ENCODE measurements at places on chromosomes 1 and 21.
A peak's percentile ranks its signal among the peaks of the same experiment; 100 is the strongest.

DNA sequence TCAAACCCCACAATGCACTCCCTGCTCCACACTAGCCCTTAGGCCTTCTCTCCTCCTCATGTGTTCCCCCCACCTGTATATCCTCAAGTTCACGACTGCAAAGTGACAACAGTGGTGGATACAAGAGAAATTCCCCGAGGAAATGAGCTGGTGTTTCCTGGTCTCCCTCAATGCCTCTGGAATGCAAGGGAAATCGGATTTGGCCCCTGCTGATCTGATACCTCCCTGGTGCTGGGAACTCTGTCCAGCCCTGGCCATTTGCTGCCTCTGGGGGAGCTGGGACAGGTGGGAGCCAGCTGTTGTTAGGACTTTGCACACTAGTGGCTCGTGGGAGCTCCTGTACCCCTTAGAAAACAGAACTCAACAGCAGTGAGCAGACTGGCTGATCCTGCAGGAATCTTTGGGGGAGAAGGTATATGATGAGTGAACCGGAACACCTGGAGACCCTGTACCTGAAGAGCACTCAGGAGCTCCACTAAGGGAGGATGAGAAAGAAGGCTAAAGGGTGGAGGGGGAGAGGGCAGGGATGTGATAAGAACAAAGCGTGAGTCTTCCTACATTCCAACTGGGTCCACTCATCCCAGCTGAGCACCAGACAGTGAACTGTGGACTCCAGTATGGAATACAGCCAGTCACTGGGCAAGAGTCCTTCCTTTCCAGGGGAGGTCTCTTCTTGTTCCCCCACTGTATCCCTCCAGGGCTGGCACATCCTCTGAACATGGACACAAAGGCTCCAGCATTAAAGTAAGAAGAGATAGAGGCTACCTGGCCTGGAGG lies 69.3 kb downstream of the PLXNA2 start:
- DNase-seq, result no peak

DNA sequence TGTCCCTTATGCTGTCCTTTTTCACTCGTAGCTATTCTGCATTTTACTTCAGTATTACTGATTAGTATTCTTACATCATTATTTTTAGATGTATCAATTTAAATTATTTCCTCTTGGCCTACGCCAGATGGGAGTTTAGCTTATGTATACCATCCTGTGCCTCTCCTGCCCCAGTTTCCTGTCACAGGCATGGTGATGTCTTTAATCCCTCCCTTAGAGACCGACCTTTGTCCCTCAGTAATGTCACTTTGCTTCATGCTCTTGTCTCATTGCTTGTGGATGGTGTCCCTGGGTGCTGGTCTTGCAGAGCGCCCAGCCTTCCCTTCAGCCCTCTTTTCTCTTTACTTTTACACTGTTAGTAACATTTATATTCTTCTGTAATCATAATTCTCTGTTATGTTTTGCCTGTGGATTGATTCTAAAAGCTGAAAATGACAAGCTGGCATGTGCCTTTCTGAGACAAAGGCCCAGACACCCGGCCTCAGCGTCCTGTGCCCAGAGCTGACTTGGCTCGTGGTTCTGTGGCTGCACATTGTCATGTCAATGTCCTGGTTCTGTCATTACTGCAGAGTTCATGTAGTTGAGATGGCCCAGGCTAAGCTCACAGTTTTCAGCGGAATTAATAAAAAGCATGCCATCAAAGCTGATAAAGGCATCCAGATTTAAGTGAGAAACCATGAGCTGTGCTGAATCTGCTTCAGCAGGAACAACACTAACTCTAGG lies 100.7 kb downstream of the MTR start:
- no peak for DNase-seq

GRCh38 chr1:10253755-10254154 lies 43.4 kb downstream of the KIF1B start:
- no peak for DNase-seq

DNA sequence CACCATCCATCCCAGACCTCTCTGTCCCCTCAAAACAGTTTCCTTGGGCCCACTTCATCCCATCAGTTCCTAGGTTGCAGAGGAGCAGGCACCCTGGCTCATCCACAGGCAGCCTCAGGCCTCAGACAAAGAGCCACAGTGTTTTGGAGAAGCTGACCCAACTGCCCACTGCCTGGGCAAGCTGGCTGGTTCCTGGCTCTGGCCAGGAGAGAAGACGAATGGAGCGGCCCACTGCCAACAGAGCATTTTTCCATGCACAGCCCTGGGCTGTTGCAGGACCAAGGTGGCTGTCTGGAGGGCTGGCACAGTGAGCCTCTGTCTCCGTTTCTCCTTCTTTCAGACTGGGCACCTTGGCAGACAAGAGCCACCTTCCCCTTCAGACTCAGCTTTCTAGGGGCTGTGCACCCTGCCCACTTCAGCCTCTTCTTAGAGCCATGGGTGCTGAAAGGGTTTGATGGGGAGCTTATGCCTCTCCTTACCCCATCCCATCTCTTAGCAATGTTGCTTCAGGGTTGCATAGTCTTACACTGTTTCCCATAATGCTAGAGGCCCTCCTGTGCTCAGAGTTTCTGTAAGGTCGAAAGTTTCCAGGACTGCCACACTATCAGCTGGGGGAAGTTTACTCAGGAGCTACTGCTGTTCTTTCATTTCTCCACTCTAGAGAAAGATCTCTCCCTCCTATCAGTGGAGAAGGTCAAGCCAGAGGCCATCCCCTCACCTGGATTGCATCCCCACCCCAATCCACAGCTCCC lies 973 bp downstream of the FMOD start:
- no peak for DNase-seq

DNA sequence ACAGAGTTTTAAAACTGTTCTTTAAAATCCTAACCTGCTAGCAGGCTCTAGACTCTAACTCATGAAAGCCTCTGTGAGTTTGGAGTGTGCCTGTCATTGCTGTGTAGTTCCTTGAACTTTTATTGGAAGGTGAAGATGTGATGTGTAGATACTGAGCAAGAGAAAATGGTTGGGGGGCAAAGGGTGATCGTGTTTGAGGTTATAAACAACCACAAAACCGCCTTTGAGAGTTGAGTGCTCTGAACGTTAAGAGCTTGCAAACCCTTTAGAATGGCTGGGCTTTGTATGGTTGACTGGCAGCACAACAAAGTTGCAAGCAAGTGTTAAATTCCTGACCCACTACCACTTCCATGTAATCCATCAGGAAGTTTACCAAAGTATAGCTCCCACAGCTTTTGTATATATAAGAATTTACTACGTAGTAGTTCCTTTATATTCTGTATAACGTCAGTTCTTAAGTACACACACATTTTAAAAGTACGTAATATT lies 19.6 kb downstream of the BACE2 start:
- DNase-seq, result no peak

- DNase-seq, result no peak
These were observed 159.0 kb downstream of the ACTL8 start for GRCh38 chr1:17914131-17914530.

- no peak for DNase-seq
These were observed 10.9 kb upstream of the IFI16 start for GRCh38 chr1:158998781-158999161.

GRCh38 chr1:30820299-30820698 lies 62.7 kb upstream of the LAPTM5 start:
- no peak for DNase-seq

DNA sequence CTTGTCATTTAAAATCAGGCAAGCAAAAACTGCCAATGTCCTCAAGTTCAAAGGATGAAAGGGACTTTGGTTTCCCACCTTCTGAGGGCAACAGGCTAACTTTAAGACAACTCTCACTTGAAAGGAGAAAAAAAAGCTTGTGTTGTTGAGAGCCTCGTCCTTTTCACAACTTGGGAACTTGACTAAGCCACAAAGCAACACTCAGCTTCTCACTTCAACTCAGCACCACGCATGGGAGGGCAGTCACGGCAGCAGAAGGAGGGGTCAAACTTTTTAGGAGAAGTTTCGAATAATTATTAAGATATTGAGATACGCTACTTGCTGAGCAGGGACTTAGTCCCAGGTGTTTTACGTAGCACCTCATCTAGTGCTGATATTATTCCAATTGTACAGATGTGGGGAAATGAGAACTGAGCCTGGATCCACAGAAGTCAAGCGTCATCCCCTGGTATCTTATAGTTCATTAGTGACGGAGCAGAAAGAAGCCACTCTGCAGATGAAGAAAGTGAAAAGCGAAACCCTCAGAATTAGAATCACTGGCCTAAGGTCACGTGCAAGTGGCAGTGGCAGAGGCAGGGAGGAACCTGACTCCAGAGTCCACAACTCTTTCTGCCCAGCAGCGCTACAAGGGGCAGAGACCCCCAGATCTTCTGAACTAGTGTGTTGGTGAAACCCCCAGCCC lies 83.6 kb downstream of the JAK1 start:
- no peak for DNase-seq

- DNase-seq, result no peak
These were observed 16.4 kb upstream of the CCDC17 start for GRCh38 chr1:45640293-45640692.

- DNase-seq, result no peak
These were observed 8.0 kb upstream of the FAM20B start for GRCh38 chr1:179017383-179018326.

GRCh38 chr1:70143048-70143659 lies 62.2 kb downstream of the LRRC40 start:
- DNase-seq, result no peak

- DNase-seq, result no peak
These were observed 17.0 kb downstream of the CFAP126 start for GRCh38 chr1:161350671-161351070.

DNA sequence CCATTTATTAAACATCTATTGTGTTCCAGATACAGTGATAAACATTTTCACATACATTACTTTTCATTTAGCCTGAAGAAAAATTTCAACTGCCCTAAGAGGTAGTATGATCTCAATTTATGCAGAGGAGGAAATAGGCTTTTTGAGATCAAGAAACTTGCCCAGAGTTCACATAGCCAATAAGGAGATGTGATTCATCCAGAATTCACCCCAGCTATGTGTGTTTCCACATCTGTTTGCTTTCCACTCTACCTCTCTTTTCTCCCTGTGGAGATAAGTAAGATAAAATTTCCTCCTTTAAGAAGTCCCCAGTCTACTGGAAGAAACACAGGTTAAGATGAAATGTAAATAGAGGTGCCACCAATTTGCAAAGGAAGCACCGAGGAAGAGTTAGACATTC lies 199.7 kb upstream of the C8B start:
- DNase-seq, result no peak

- no peak for DNase-seq
These were observed 35.4 kb upstream of the BCL10 start for GRCh38 chr1:85311818-85312217.

GRCh38 chr1:53419034-53419433 lies 40.2 kb upstream of the DMRTB1 start:
- DNase-seq, result no peak

DNA sequence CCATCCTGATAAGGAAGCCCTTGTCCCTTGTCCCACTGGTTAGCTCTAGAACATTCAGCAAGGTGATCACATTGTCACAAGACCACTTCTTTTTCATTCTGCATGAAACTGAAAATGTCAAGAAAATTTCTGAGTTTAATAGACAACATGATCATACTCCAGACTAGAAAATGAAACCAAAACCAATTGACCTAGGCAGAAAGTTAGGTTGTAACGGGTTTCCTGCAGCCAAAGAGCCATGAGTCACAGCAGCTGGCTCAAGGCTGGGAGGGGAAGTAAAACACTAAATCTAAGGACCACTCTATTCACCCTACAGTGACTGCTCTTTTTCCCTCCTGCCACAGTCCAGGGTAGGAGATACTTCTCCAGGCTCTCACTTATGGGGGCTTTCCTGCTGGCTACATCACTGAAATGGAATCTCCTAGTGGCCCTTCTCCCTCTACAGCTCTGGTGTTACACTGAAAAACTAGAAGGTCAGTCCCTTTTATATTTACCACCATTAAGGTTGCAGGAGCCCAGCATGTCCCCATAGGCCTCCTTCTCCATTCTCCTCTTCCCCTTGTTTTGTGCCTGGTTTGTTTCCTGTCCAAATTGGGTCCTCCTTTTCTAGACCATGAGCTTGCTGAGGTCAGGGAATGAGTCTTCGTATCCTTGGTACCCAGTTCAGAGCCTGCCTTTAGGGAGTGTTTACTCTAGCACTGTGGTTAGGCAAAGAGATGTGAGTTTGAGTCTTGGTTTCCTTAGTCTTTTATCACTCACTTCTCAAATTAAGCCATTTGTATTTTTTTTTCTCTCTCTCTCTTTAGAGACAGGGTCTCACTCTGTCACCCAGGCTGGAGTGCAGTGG lies 236.5 kb upstream of the JUN start:
- DNase-seq, result peak; percentile 8

Data from stimulated activated CD8-positive, alpha-beta memory T cell treated with anti-CD3 and anti-CD28 coated beads, Interleukin-2, amount 100 ng/mL, for 1 hour (primary cell).